ENCODE measurements at places on chromosomes 11 and 22.

DNA sequence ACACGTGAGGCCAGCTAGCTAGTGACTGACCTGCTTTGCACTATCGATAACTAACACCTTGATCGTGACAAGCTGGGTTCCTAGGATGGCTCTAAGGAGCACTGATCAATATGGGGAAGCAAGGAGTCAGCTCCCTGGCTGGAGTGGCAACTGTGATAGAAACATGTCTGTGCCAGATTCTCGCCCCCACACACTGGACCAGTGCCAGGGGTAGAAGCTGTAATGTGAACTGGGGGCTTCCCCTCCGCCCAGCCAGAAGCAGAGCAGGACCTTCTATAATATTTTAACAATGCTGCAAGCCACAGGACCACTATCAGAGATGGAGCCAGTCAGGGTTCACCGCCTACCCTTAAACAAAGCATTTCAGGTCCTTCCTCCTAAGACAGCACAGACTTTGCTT lies 96.5 kb downstream of the DSCAML1 start:
- DNase-seq, result no peak

- no peak for DNase-seq
Observed at GRCh38 chr11:125147280-125147679, 17.3 kb upstream of the PKNOX2 start.

DNA sequence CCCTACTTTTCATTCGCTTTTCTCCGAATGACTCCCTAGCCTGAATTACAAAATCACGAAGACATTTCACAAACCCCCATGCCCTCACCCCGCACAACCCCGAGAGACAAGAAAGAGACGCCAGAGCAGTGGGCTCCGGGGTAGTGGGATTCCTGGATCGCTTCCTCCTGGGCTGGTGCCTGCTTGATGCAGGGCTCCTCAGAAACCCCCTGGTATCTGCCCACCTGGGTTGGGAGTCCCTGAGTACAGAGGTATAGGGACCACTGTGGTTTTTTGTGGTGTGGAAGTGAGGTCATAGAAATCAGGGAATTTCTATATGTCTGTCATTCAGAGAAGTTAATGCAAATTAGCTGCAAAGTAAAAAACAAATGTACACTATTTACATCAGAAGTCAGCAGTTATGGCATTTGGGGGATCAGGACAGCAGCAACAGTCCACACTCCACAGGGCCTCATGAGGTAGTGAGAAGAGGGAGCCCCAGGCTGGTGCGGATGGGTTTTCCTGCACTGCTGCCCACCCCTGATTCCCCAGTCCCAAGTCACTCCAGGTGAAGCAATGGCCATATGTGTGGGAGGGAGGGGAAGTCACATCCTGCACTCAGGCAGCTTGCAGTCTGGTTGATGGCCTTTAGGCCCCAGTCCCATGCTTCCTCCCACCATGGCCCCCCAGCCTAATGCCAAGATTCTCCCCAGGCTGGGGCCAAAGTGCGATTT lies 39.6 kb downstream of the BUD13 start:
- DNase-seq, result no peak

GRCh38 chr11:98979205-98979604 lies 41.5 kb upstream of the CNTN5 start:
- peak; percentile 55 for DNase-seq

- DNase-seq, result no peak
Observed at GRCh38 chr22:19903513-19903912, 38.1 kb upstream of the COMT start.

- no peak for DNase-seq
Observed at GRCh38 chr11:33211153-33211552, 46.0 kb upstream of the HIPK3 start.

DNA sequence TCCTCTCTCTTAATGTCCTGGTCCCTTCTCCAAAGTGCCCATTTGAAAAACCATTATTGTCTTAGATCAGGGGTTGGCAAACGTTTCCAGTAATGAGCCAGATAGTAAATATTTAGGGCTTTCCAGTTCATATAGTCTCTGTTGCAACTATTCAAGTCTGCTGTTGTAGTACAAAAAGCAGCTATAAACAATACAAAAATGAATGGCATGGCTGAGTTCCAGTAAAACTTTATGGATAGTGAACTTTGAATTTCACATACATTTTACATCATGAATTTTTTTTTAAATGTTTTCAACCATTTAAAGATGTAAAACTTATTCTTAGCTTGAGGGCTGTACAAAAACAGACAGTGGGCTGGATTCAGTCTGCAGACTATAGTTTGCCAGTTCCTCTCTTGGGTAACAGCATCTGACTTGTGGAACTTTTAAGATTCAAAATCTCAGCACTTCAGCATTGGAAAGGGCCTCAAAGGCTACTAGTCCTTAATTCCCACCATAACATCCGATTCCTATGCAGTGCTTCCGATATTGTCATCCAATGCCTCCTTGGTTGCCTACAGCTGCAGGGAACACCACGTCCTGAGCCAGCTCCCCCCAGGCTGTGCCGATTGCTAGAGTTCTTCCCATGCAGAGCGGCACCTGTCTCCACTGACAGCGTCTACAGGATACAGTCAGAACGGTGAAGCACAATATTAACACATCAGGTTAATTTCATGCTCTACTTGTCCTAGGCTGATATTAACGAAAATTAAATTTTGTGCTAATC lies 65.6 kb upstream of the E2F8 start:
- DNase-seq, result no peak

DNA sequence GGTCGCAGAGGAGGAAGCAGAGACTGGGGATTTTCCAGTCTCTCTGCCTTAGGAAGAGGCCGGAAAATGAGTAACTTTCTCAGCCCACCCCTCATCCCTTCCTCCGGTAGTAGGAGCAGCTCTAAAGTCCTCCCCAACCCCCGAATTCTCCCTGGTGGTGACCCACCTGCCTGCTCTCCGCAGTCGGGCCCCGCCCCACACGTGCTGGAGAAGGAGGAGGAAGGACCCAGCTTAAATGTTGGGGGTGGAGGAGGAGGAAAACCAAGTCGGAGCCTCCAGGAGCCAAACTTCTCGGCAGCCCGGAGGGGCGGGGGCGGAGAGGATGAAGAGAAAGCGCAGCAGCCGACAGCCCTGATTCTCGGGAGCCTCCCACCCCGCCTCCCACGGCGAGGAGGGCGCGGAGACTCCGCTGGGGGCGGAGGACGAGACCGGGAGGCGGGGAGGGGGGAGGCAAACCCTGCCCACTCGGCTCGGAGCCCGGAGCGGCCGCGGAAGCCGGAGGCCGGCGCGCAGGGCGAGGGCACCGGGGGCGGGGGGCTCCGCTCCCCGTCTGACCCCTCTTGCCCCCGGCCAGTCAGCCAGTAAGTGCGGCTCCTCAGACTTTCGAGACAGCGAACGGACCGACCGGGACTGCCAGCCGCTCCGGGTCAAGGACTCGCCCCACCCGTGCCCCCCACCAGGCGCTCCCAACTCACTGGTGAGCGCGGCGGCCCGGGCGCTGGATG lies at the start of gene TPBGL:
Gene TPBGL, plus strand, starts transcription at position 464 of the 725 bp plus-strand sequence. CDS start 276 bp downstream, outside the sequence.
- no peak for DNase-seq
